Stimulated activated CD4-positive, alpha-beta T cell treated with anti-CD3 and anti-CD28 coated beads, Interleukin-4, amount 100 ng/mL, for 4 hours (primary cell): ENCODE measurements at places on chromosomes 5 and 9.
A peak's percentile ranks its signal among the peaks of the same experiment; 100 is the strongest.

GRCh38 chr5:126921241-126922091 lies 108.9 kb downstream of the MARCHF3 start:
- no peak for DNase-seq

- peak; percentile 29 for DNase-seq
Observed at GRCh38 chr9:122402403-122402871, 31.6 kb downstream of the PTGS1 start.

DNA sequence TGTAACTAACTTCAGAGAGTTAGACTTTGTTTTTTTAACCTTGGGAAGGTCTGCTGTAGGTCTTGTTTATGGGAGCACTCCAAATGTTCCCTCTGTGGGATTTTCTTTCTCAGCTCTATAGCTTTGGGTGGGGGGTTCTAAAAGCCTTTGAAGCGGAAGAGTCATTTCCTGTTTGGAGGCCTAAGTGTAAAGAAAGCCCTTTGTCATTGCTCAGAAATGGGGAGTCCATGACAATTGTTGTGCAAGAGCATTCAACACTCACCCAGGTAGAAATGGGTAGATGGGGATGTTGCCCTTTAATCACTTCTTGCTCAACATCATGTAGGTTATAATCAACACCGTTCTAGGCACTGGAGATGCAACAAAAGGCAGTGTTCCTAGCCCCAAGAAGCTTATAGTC lies 30.3 kb upstream of the MAST4 start:
- no peak for DNase-seq

DNA sequence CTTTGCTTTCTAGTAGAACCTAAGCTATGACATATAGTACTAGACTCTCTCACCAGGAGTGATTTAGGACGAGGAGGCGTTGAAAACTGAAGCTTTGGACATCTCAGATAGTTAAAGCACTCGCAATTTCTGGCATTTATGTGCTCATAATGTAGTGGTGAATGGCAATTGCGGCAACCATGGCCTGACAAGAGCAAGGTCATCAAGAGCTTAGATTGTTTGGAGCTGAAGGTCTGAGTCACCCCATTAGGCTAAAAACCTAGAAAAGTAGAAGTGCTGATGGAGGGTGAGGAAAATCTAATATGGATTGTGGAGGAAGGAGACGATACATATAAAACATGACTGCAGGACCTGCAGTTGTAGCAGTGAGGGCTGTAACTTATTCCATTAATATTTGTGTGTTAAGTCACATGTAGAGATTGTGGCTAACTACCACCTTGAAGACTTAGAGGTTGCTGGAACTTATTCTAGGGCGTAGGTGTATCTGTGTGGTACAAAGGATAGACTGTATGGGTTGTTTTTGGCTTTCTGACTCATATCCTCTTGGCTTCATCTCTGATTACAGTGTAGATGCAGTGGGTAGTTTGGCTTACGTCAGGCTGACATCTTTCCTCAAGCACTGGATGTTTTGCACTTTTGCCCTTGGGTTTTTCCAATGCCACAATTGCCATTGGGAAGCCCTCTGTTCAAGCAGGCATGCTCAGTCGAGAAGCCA lies 138.9 kb upstream of the CDKN2B start:
- DNase-seq = peak; percentile 6

DNA sequence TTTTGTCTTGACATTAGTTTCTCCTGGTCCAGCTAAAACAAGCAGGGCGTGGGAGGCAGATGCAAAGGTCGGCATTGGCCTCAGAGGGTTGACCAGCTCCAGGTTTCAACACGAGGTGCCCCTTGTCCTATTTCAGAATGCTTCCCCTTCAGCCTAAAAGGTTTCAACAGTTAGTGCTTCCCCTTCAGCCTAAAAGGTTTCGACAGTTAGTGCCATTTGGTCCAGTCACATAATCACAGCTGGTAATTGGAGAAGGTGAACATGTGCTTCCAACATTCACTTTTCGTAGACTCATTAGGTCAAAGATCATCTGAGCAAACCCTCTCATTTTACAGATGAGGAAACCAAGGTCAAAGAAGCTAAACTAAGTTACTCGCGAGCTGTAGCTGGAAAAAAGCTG lies 270.3 kb upstream of the MAP3K1 start:
- DNase-seq = no peak

- DNase-seq = no peak
Observed at GRCh38 chr9:127977884-127978647, 2.7 kb downstream of the EEIG1 start.
